Urinary bladder (tissue), 4 donors: ENCODE measurements at places on chromosomes 12 and 14. TPM values are rescaled to one million over a fixed set of nuclear protein-coding genes. Genes with fewer than 3 reads are reported as not detected.
A peak's percentile ranks its signal among the peaks of the same experiment; 100 is the strongest.

The RIPK3 gene
- total RNA-seq = 4.4 TPM

The TEAD4 gene
- 3.7 TPM for total RNA-seq

The G2E3 gene
- 45.6 TPM for total RNA-seq

The TTC6 gene
- 7.1 TPM for total RNA-seq

The ZFC3H1 gene
- 109 TPM for total RNA-seq

The SLC2A14 gene
- total RNA-seq = 0.32 TPM

The DACT1 gene
- 83.9 TPM for total RNA-seq

The KRT71 gene
- not detected for total RNA-seq

The GMFB gene
- 120 TPM for total RNA-seq

The USP15 gene
- total RNA-seq = 135 TPM

The HOXC10 gene
- total RNA-seq = 1.6 TPM

The B3GNT4 gene
- 0.16 TPM for total RNA-seq

The KIF26A gene
- 8.5 TPM for total RNA-seq

The KCNH3 gene
- total RNA-seq = 0.58 TPM

The P2RX2 gene
- not detected for total RNA-seq

The RNASE11 gene
- not detected for total RNA-seq

The FIGNL2 gene
- total RNA-seq = 0.53 TPM

The HEATR5A gene
- total RNA-seq = 74.8 TPM

DNA sequence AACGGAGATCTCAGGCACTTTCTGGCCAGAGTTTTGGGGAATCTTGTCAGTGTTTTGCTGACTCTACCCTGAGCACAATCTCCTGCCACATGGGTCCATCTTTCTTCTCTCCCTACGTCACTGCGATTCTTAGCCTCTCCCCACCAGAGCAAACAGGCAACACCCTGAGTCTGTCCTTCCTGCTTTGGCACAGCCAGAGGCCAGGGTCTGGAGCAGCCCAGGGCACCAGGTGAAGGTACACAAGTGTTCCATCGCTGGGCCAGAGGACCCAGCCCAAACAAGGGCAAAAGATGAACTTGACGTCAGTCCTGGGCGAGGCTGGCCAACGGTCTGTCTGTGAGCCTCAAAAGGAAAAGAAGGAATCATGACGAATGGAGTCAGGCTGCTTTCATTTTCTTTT lies 12.7 kb upstream of the CCDC177 start:
- DNase-seq = no peak

DNA sequence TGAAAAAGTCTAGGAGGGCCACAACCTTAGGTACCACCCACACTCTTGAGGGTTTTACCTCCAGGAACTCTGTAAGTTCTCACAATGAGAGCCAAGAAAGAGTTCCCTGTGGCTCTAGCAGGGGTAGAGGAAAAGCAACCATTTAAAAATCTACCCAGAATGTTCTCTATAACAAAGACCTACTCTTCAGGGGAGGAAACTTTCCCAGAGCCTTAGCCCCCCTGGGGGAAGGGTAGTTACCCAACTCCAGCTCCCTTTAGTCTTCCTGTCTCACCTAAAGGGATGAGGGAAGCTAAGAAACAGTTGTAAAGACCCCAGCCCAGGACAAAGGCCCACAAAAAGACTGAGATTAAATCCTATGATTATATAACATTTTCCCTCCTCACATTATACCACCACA lies 46.2 kb upstream of the JDP2 start:
- no peak for DNase-seq

- no peak for DNase-seq
These were observed 1096.5 kb downstream of the FSCB start for GRCh38 chr14:43410631-43411030.

- no peak for DNase-seq
These were observed 17.2 kb downstream of the ADGRD1 start for GRCh38 chr12:130970908-130971233.

DNA sequence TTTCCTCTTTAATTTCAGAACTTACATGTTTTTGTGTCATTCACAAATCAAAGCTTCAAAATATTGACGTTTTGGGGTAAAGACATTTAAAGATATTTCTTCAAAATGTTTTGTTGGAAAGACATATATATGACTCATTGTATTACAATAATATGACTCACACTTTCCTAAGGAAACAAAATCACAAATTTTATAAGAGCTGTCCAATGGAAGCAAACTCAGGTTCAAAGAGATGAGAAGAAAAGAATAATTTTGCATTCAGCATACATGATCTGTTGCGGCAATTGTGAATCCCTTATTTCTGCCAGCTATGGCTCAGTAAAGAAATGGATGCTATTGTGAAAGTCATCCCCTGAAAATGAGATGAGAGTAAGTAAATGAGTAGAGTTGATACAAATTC lies 82.7 kb downstream of the GRIP1 start:
- DNase-seq = no peak

DNA sequence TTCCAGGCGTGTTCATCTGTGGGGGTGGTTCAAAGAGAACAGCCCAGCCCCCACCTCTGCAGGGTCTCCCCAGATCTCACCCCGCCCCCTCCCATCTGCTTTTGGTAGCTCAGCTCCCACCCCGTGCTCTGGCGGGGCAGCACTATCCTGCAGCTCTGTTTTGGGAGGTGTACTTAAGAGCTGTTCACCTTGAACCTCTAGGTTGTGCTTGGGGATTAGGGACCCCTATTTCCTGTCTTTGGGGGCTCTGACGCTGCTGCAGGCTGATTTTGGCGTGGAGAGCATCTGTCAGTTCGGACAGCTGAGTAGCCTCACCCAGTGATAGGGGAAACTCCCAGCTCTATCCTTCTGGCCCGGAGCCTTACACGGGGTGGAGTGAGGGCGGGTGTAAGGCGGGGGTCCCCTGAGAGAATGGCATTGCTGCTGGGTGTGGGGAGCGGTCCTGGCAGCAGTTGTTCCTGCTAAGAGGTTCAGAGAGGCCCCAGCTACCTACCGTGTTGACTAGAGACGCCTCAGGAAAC lies 765 bp downstream of the TMEM120B start:
- DNase-seq = no peak

GRCh38 chr14:78232231-78233000 lies 62.2 kb downstream of the NRXN3 start:
- no peak for DNase-seq

GRCh38 chr12:124428792-124429281 lies 133.9 kb downstream of the RFLNA start:
- no peak for DNase-seq

DNA sequence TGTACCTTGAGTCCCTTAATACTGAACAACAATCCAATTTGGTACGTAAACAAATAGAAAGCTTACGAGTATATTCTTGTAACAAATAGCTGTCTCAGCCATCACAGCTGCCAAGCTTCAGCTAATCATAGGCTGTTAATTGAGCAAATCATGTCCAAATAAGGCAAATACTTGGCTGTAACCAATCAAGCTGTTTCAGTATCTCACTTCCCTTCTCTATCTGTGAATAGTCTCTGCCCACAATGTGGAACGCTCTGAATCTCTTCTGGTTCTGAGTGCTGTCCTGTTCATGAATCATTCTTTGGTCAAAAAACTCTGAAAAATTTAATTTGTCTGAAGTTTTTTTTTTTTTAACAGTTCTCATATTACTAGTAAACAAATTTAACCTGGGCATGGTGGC lies 5.8 kb upstream of the NEMF start:
- DNase-seq = no peak

DNA sequence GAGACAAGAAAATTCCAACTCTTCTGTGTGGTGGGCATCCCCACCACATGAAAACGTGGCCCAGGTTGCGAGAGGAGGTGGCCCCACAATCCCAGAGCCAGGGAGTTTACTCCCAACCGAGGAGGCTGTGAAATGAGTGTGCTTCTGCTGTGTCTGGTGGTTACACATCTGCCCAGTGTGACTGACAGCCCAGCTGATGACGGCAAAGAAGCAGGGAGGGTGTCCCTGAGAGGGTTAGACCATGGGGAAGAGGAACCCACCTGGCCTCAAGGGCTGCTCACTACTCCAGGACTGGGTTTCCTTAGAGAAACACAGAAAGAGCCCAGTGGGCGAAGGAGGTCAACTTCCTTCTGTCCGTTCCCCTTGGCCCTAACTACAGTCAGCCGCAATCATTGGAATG lies 24.6 kb downstream of the ZFP36L1 start:
- DNase-seq = no peak

- no peak for DNase-seq
These were observed 45.6 kb downstream of the ANKRD9 start for GRCh38 chr14:102464006-102464405.

DNA sequence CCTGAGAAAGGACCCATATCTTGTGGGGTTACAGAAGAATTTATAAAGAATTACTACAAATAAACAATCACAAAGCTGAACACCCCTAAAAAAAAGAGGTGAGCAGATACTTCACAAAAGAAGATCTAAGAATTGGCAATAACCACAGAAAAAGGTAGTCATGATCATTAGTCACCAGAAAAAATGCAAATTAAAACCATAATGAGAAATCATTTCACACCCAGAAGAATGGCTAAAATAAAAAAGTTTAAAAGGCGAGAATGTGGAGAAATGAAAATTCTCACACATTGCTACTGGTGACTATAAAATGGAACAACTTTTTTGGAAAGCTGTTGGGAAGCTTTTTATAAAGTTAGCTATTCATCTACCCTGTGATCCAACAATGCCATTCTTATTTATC lies 208.2 kb upstream of the GARIN6 start:
- no peak for DNase-seq

DNA sequence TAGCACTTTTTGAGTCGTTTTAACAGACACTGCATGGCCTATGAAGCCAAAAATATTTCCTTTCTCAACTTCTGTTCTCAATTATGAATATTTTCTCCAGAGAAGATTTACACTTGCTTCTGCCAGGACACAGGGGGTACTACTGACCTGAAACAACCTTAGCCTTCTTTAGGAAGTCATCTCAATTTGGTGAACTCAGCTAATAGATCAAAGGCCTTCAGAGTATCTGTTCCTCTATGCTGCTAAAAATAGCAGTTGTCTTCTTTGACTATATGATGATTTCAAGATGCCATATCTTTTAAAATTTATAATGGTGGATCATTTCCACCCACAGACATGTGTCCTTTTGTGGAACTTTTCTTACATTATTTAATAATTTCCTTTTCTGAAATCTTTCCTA lies 14.0 kb upstream of the NDUFA12 start:
- no peak for DNase-seq

DNA sequence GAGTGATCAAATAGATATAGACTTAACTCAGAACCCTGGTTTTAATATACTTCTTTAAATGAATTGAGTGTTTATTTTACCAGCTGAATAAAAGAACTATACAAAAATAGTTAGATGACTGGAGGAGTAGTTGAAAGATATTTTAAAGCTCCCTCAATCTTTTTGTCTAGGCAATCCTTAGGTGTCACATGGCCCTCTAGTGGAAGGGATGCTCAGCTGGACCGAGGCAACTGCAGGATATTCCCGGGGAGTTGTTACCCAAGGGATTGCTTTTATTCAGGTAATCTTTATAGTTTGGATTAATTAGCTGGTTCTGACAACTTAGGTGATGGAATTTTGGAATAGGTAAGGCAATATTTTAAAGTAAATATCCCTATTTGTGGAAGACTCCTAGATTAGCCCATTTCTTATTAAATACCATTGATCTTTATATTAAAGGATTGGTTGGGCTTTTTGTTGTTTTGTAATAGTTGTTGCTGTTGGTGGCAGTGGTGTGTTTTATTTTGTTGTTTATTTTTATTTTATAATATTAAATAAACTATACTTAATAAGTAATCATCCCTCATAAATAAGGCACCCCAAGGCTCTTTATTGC lies 57.1 kb downstream of the ZDHHC17 start:
- no peak for DNase-seq

- DNase-seq = no peak
These were observed 748 bp downstream of the MAPKAPK5 start for GRCh38 chr12:111842556-111843396.

DNA sequence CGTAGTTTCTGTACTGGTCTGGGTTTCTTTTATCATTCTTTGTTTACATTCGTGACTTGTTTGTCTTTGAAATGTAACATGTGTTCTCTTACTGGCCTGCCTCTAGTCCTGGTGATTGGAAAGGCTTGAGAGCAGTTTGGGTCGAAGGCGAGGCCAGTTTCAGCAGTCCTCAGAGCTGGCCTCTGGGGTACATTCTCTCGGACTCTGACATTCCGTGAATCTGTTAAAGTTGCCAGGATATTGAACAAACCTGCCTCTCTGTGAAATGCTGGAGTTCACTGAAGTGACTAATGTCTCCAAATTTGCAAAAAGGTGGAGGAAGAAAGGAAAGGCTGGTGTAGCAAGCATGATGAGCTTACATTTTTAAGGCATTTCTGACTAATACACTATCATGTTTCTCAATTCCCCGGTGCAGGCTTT lies 1.5 kb downstream of the PLEKHA5 start:
- DNase-seq = peak; percentile 26

DNA sequence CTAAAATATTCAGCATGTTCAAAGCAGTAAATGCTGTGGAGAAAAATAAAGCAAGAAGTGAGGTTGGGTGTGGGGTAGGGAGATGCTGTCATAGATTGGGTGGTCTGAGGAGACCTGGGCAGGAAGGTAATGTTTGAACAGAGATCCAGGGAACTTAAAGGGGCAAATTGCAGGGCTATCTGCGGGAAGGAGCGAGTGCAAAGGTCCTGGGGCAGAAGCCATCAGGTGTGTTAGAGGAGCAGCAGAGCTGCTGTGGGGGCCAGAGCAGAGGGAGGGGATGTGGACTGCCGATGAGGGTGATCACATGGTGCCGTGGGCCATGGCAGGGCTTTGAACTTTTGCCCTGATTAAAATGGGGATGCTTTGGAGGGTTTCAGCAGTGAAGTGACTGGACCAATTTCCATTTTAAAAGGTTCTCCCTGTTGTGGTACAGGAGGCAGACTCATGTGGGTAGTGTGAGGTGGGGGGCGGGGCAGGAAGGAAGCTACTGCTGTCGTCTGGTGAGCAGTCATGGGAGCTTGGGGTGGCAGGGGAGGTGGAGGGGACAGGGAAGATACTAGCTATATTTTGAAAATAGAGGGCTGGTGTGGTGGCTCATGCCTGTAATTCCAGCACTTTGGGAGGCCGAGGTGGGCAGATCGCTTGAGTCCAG lies 145.0 kb downstream of the AACS start:
- no peak for DNase-seq

DNA sequence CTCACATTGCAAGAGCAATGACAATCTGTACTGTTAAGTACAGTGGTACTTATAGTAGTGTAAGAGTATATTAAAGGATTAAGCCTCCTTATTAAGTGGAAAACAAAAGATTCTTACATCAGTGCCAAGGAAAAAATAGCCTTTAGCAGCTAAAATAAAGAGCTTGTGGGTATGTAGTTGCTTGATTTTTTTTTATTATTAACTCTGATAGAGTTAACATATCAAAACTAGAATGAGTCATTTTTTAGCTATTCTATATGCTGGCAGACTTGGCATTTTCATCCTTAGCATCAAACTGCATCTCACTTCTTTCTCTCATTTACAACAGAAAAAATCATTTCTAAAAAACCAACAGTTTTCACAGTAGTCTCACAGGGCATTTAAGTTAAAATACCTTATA lies 86.5 kb downstream of the ATP2B1 start:
- DNase-seq = no peak
